Aorta (tissue), 5 donors: ENCODE measurements at places on chromosomes 12 and 14.

- DNase-seq: no peak
These were observed 509.6 kb downstream of the FUT8 start for GRCh38 chr14:65922142-65922541.

DNA sequence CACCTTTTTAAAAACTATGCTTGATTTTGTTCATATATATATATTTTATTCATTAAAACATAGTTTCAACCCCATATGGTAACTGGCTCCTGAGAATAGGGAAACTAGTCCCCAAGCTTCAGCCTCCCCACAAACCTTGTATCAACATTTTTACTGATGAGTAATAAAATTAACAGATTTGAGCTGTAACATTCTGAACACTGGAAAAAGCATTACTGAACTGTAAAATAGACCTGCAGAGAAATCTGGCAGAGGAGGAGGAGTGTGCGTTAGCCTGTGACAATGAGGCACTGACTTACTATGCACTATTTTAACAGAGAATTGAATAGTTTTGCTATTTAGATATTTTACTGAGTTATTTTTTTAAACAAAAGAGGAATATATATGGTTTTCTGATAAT lies 43.1 kb downstream of the FRS2 start:
- DNase-seq: no peak

- no peak for DNase-seq
These were observed 181.6 kb downstream of the SOX5 start for GRCh38 chr12:23767834-23768233.

DNA sequence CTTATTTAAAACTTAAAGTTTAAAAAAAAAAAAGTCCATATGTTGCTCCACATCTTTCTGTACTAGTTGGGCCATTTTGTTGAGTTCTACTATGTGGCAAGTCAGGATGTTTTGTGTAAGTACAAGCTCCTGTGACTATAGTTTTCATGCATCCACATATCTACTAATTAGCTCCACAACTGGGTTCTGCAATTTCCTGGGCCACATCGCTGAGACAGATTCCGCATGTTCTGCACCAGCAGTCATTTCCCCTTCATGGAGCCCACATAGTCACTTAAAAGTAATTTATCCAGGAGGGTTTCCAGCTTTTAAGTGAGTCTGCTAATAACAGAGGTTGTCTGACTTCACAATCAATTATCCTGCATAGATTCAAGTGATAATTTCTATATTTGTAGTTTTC lies 461.4 kb downstream of the ZFP36L1 start:
- DNase-seq: no peak

DNA sequence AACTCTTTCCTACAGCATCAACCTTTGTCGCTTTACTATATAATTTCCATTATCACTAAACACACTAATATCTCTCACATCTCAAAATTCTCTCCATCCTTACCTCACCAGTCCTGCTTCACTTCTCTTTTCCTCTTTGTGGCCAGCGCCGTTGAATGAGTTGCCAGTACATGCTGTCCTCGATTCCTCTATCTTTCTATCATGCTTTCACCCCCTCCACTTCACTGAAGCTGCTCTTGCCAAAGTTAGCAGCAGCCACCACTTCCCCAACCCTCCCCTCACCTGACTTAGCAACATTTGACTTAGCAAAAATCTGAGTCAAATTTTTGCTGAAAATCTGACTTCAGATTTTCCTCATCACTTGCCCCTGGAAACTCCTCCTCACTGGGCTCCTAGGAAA lies 210.4 kb downstream of the ANO6 start:
- DNase-seq: no peak
